ENCODE measurements at places on chromosomes 11 and 22. TPM values are rescaled to one million over a fixed set of nuclear protein-coding genes. Genes with fewer than 3 reads are reported as not detected.

- DNase-seq: no peak
Measured at GRCh38 chr22:39383841-39384625, 15.5 kb upstream of the TAB1 start.

Gene FEN1
- 55.4 TPM for total RNA-seq

Gene VPREB1
- not detected for total RNA-seq

DNA sequence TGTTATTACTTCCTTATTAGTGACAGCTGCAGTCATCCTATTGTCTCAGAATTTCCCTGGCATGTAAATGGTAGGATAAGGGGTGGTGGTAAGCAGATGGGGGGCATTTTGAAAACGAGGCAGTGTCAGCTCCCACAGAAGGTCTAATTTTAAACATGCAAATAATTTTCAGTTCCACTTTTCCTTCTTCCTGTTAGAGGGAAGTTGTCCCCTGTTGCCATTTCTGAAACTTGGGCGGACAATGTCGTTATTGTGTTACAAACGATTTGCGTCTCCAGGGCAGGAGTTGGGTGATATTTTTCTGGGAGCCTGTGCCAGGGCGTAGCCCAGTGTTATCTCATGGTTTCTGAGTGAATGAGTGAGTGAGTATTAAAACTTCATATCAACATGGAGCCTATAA is 7.4 kb downstream of the PTPRJ start:
- no peak for DNase-seq

Gene DDI1
- total RNA-seq: not detected

GRCh38 chr11:120682332-120682649 is 170.7 kb downstream of the GRIK4 start:
- DNase-seq: no peak

- DNase-seq: no peak
Measured at GRCh38 chr22:39491696-39492095, 10.4 kb upstream of the MIEF1 start.

DNA sequence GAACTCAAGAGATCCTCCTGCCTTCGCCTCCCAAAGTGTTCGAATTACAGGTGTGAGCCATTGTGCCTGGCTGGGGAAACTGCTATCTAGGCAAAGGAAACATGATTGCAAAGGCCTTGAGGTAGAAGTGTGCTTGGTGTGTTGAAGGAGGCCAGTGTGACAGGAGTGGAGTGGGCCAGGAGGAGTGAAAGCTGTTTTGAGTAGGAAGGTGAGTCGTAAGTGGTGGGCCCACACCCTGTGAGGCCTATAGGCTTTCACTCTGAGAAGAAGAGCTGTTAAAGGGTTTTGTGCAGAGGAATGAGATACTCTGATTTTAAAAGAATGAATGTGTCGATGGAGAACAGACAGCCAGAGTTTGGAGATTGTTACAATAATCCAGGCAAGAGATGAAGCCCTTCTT is 43.4 kb downstream of the WEE1 start:
- DNase-seq: peak; percentile 37

Data from activated T-cell treated with anti-CD3 and anti-CD28 coated beads, Interleukin-2, amount 50 U/mL, for 72 hours (primary cell).